ENCODE measurements at places on chromosomes 16 and 17.
A peak's percentile ranks its signal among the peaks of the same experiment; 100 is the strongest.

DNA sequence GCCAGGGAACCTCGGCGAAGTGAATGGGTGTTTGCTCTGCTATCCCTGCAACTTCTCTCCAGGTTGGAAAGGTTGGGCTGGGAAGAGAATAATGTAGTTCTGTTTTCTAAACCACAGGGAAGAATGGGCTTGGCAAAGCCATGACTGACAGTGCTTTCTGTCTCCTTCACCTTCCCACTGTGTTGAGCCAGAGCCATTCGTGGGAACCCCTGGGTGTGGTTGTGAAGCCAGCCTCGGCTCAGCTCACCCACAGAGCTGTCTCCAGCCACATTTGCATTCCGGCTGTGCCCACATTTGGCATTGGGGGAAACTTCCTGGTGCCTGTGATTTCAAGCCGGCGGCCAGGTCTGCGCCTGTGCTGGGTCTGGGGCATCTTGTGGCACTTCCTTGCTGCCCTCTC lies 39.9 kb downstream of the BAIAP2 start:
- no peak overlapping the region for H3K4me3 ChIP-seq
- no peak for DNase-seq
- H3K27ac ChIP-seq: no peak overlapping the region
- H3K36me3 ChIP-seq: peaks cover 2% of the 10 kb centered on the region
- no peaks in the 10 kb centered on the region for H3K27me3 ChIP-seq

- no peak for DNase-seq
- peak overlapping the region; percentile 89 for H3K27ac ChIP-seq
- H3K4me3 ChIP-seq: peak overlapping the region; percentile 89
- peaks cover 62% of the 10 kb centered on the region for H3K4me1 ChIP-seq
Observed at GRCh38 chr17:21214777-21215541, 998 bp upstream of the TMEM11 start.

GRCh38 chr16:75272097-75272551 lies 20.7 kb upstream of the BCAR1 start:
- no peak overlapping the region for H3K4me3 ChIP-seq
- peaks cover 56% of the 10 kb centered on the region for H3K27me3 ChIP-seq
- H3K36me3 ChIP-seq: no peaks in the 10 kb centered on the region

- H3K27me3 ChIP-seq: no peaks in the 10 kb centered on the region
- H3K36me3 ChIP-seq: no peaks in the 10 kb centered on the region
- peaks cover 2% of the 10 kb centered on the region for H3K4me1 ChIP-seq
- H3K27ac ChIP-seq: peak overlapping the region; percentile 38
- peak overlapping the region; percentile 64 for H3K4me3 ChIP-seq
- DNase-seq: no peak
Observed at GRCh38 chr17:81118308-81119221, 46.7 kb upstream of the PVALEF start.

- no peaks in the 10 kb centered on the region for H3K36me3 ChIP-seq
- H3K27me3 ChIP-seq: peaks cover 26% of the 10 kb centered on the region
Observed at GRCh38 chr17:81031566-81032550, 3.1 kb upstream of the BAIAP2 start.

DNA sequence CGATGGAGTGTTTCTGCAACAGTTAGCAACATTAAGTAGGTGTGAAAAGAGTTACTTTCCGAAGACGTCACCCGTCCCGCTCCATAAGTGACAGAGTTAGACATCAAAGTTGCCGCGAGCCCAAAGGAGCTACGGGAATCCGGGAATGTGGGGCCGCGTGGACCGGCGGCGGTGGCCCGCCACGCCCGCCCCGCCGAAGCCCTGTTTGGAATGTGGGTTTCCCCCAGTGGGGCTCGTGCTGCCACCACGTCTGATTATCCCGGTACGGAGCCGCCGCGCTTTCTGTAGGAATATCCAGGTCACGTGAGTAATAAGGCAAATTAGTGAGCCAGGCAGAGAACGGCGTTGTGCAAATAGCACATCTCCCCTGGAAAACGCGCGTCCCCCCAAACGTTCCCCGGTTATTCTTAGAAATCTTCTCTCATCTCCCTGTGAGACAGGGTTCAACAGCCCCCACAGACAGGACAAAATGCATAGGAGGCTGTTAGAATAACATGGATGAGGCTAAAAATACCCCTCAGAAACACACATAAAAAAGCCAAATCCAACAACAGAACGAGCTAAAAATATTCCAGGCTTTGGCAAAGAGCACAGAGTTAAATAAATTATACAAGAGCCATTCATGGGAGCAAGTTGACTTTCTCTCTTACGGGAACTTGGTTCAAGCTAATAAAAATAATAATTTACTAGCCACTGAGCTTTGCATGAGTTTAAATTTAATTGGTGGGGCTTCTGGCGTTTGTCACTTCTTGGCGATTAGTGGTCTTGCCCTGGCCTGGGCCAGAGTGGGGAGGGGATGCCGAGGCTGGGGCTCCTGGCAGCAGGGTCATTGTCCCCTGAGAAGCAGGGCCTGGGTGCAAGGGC lies 8.6 kb downstream of the BAHCC1 start:
- H3K36me3 ChIP-seq: no peaks in the 10 kb centered on the region
- peaks cover 84% of the 10 kb centered on the region for H3K27me3 ChIP-seq
- H3K4me3 ChIP-seq: no peak overlapping the region
- no peak overlapping the region for H3K27ac ChIP-seq
- no peak for DNase-seq
- H3K4me1 ChIP-seq: peaks cover 4% of the 10 kb centered on the region

GRCh38 chr16:51151435-51151960 lies 428 bp upstream of the SALL1 start:
- peaks cover 4% of the 10 kb centered on the region for H3K4me1 ChIP-seq
- no peak for DNase-seq
- H3K27ac ChIP-seq: no peak overlapping the region
- H3K27me3 ChIP-seq: peaks cover 82% of the 10 kb centered on the region
- H3K36me3 ChIP-seq: peaks cover 2% of the 10 kb centered on the region

DNA sequence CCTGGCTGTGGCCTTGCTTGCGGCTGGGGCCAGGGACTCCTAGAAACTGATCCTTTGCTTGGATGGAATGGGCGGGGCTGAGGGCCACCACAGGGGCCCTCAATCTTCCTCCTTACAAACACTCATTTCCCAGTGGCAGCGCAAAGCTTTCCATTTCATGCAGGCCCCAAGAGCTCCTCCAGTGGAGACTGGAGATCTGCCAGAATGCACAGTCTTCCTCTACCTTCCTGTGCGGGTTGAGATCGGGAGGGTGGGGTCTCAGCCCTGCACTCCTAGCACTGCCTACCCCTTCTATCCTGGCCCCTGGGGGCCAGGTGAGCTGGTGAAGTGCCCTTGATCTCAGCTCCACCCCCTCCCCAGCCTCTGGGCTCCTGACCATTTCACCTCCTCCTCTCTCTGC lies 1.7 kb downstream of the NRN1L start:
- H3K4me3 ChIP-seq: no peak overlapping the region
- peak overlapping the region; percentile 67 for H3K27ac ChIP-seq
- no peaks in the 10 kb centered on the region for H3K4me1 ChIP-seq
- no peaks in the 10 kb centered on the region for H3K27me3 ChIP-seq
- peaks cover 10% of the 10 kb centered on the region for H3K36me3 ChIP-seq

DNA sequence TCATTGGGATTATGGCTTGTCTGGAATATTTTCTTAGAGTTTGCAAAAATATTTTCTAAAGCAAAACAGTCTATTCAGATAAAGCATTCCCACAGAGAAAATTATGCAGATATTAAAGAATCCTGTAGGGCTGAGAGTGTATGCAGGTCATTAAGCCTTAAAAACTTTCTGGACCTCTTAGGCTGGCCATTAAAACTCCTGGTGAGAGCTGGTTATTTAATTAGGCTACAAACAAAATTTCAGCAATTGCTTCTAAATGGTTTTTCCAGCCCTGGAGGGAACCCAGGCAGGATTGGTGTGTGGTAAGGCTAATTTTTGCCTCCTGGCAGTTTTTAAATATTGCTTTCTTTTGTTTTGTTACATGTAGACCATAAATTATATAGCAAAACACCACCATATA lies 27.3 kb upstream of the SMG1 start:
- no peak for DNase-seq
- peaks cover 6% of the 10 kb centered on the region for H3K4me1 ChIP-seq
- H3K36me3 ChIP-seq: no peaks in the 10 kb centered on the region
- H3K27ac ChIP-seq: no peak overlapping the region
- peaks cover 3% of the 10 kb centered on the region for H3K27me3 ChIP-seq

DNA sequence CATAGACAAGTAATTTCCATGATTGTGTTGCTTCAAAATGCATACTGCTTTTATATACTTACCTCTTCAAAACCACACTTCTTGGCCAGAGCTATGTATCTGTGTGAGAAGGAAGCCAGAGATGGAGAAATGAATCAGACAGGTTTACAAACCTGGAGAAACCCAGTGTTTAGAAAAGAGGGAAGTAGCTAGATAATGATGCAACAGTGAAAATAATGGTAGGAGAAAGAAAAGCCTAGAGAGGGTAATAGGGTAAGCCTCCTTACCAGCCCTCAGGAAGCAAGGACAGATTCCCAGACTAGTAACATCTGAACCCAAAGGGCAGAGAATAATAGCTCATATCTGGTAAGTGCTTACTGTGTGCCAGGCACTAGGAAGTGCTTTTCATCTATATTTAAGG lies 250.3 kb upstream of the CDH11 start:
- no peaks in the 10 kb centered on the region for H3K27me3 ChIP-seq
- DNase-seq: no peak
- H3K36me3 ChIP-seq: no peaks in the 10 kb centered on the region

DNA sequence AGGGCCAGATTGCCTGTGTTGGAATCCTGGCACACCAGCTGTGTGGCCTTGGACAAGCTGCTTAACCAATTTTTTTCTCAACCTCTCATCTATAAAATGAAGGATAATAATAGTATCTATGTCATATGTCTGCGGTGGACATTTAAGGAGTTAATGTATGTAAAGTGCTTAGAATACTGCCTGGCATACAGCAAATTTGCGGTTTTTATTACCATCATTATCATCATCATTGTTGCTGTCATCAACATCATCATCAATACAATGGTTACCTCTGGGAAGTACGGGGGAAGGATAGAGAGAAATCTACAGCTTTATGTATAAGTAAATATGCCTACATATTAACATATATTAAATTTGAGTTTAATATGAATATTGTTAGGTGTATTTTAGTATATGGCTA lies 37.1 kb upstream of the COX10 start:
- H3K4me1 ChIP-seq: peaks cover 3% of the 10 kb centered on the region
- H3K27me3 ChIP-seq: no peaks in the 10 kb centered on the region
- DNase-seq: no peak
- H3K4me3 ChIP-seq: no peak overlapping the region
- peaks cover 54% of the 10 kb centered on the region for H3K36me3 ChIP-seq

GRCh38 chr17:2571523-2572303 lies 21.7 kb upstream of the PAFAH1B1 start:
- no peaks in the 10 kb centered on the region for H3K27me3 ChIP-seq
- peaks cover 4% of the 10 kb centered on the region for H3K4me1 ChIP-seq
- H3K27ac ChIP-seq: no peak overlapping the region

GRCh38 chr17:49835472-49835871 lies 12.4 kb downstream of the TAC4 start:
- DNase-seq: no peak
- no peak overlapping the region for H3K4me3 ChIP-seq
- peak overlapping the region; percentile 17 for H3K27ac ChIP-seq
- H3K4me1 ChIP-seq: peaks cover 4% of the 10 kb centered on the region
- no peaks in the 10 kb centered on the region for H3K27me3 ChIP-seq

DNA sequence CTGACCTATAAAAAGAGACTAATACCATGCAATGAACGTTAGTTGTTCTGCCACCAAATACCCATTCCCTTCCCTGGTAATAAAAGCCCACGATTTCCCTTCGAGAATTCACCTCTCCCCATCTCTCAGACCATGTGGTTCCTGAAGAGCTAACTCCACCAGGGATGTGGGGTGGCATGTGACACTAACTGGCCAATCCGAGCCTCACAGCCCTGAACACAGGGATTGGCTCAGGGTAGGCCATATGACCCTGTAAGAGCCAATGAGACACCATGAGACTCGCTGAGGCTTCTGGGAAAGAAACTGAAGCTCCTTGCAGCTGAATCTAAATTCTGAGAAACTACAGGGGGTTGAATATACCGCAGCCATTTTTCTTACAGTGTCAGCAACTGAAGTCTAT lies 21.1 kb downstream of the HELZ start:
- H3K27me3 ChIP-seq: no peaks in the 10 kb centered on the region
- H3K36me3 ChIP-seq: peaks cover 42% of the 10 kb centered on the region
- H3K4me1 ChIP-seq: peaks cover 24% of the 10 kb centered on the region
- peak overlapping the region; percentile 42 for H3K4me3 ChIP-seq
- DNase-seq: peak; percentile 19

DNA sequence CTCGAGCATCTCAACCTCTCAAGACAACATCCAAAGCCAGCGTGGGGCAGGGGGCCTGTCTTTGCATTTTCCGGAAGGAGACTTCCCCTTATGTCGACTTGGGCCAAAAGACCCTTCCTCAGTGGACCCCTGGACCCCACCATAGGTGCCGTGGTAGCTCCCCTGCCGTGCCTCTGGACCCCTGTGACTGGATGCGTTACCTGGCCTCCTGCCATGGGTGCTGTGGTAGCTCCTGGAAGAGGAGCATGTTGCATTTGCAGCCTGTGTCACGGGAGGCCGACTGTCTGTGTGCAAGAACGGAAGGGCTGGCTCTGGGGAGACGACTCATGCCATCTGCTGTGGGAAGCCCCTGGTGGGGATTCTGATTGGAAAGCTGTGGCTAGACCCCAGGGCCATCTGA lies 130.1 kb downstream of the FOXL1 start:
- no peaks in the 10 kb centered on the region for H3K4me1 ChIP-seq
- no peak overlapping the region for H3K4me3 ChIP-seq
- no peaks in the 10 kb centered on the region for H3K36me3 ChIP-seq
- peaks cover 18% of the 10 kb centered on the region for H3K27me3 ChIP-seq

GRCh38 chr17:75345514-75346167 lies 56.4 kb upstream of the SLC25A19 start:
- H3K27me3 ChIP-seq: no peaks in the 10 kb centered on the region
- H3K27ac ChIP-seq: peak overlapping the region; percentile 88
- peaks cover 87% of the 10 kb centered on the region for H3K4me1 ChIP-seq

DNA sequence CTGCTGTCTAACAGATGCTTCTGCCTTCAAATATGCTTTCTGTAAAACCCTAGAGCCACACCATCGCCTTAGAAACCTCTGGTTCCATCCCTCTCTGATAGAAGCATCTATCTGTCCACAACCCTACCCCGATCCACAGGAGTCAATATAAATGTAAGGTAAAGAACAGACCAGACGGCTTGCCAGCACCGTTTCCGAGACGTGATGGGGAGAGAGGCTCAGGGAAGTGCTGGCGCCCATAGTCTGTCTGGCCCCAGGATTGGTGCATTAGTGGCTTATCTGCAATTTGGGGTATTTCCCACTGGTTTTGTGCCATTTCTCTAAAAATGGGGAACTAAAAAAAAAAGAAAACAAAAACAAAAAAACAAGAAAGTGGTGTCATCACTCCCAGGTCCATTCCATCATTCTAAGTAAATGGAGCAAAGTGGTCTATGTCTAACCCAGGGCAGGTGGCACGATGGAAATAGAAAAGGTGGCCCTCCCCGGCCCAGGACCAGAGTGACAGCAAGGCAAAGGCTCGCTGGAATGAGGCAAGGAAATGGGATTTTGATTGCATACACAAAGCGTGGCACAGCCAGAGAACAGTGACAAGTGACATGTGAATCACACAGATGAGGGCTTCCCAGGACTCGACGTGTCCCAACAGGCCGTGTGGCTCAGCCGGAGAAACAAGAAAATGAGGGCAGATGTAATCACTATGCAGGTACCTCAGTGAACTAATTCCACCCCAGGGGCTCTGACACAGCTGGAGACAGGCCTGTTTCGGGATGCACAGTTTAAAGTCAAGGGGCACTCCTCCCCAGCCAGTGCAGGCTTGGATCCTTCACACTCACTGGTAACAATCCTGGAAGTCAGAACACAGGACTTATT lies 125.6 kb downstream of the GAS7 start:
- no peaks in the 10 kb centered on the region for H3K36me3 ChIP-seq
- peaks cover 3% of the 10 kb centered on the region for H3K27me3 ChIP-seq
- DNase-seq: no peak
- no peak overlapping the region for H3K27ac ChIP-seq
- H3K4me3 ChIP-seq: no peak overlapping the region

- H3K27ac ChIP-seq: no peak overlapping the region
- H3K4me3 ChIP-seq: no peak overlapping the region
- no peaks in the 10 kb centered on the region for H3K27me3 ChIP-seq
- H3K4me1 ChIP-seq: no peaks in the 10 kb centered on the region
- no peak for DNase-seq
- H3K36me3 ChIP-seq: peaks cover 5% of the 10 kb centered on the region
Observed at GRCh38 chr16:53629607-53630312, 73.9 kb downstream of the RPGRIP1L start.

All from activated naive CD8-positive, alpha-beta T cell treated with anti-CD3 and anti-CD28 coated beads for 36 hours (primary cell).